Tracheal epithelial cell (primary cell): ENCODE measurements at places on chromosomes 16 and 17. TPM values are rescaled to one million over a fixed set of nuclear protein-coding genes. Genes with fewer than 3 reads are reported as not detected.

CDRT4 gene
- total RNA-seq: 0.24 and 0.43 TPM in 2 replicates

NLRC3 gene
- not detected in 2 replicates for total RNA-seq

ZG16B gene
- 0.64 and 1.4 TPM in 2 replicates for total RNA-seq

VKORC1 gene
- 41.1 and 75.7 TPM in 2 replicates for total RNA-seq

FAM20A gene
- not detected in 2 replicates for total RNA-seq

AATK gene
- total RNA-seq: 0.48 and 1.1 TPM in 2 replicates

TMEM132E gene
- total RNA-seq: not detected in 2 replicates

HAS3 gene
- total RNA-seq: 15.6 and 35.4 TPM in 2 replicates
